ENCODE measurements at places on chromosomes 6 and 20.

- DNase-seq, result no peak
Measured at GRCh38 chr6:112330071-112330878, 16.9 kb upstream of the RFPL4B start.

- no peak for DNase-seq
Measured at GRCh38 chr6:31763619-31763940, 1.1 kb downstream of the SAPCD1 start.

- no peak for DNase-seq
Measured at GRCh38 chr6:448296-449056, 56.9 kb downstream of the IRF4 start.

GRCh38 chr6:36655085-36655724 lies 23.3 kb upstream of the CDKN1A start:
- DNase-seq, result no peak

- no peak for DNase-seq
Measured at GRCh38 chr6:113476937-113477839, 380.0 kb upstream of the MARCKS start.
